ENCODE measurements at places on chromosomes 11 and 22. TPM values are rescaled to one million over a fixed set of nuclear protein-coding genes. Genes with fewer than 3 reads are reported as not detected.

Gene PIH1D2
- 1.4 TPM for total RNA-seq

Gene OR51B5
- total RNA-seq, result 0.30 TPM

Gene KCNJ4
- total RNA-seq, result 0.30 TPM

Gene MS4A18
- not detected for total RNA-seq

Gene MRE11
- total RNA-seq, result 24.9 TPM

Gene PLET1
- total RNA-seq, result not detected

Gene EHF
- 25.9 TPM for total RNA-seq

Gene EML3
- total RNA-seq, result 14.6 TPM

Gene FGF4
- total RNA-seq, result not detected

Gene C11orf42
- total RNA-seq, result not detected

Gene SLC22A12
- not detected for total RNA-seq

Gene CYP2D6
- total RNA-seq, result 1.4 TPM

Gene YAP1
- total RNA-seq, result 117 TPM

Gene OTOG
- under 0.01 TPM for total RNA-seq

Gene TMEM191C
- 1.8 TPM for total RNA-seq

Gene TBX10
- not detected for total RNA-seq

Gene OR52K1
- total RNA-seq, result not detected

Gene OR52H1
- 0.59 TPM for total RNA-seq

Gene TSPAN32
- 1.2 TPM for total RNA-seq

Gene CARD18
- 37.0 TPM for total RNA-seq

Gene VPREB3
- not detected for total RNA-seq

Gene SLC35F2
- total RNA-seq, result 11.7 TPM

Gene PRPF19
- 31.7 TPM for total RNA-seq

Gene NUDT8
- total RNA-seq, result 6.0 TPM
